Cardiac septum (tissue), 1 donor: ENCODE measurements at places on chromosomes 1 and 21. TPM values are rescaled to one million over a fixed set of nuclear protein-coding genes. Genes with fewer than 3 reads are reported as not detected.

Gene UBQLN4
- total RNA-seq: 26.3 TPM

Gene C1orf87
- total RNA-seq: not detected

DNA sequence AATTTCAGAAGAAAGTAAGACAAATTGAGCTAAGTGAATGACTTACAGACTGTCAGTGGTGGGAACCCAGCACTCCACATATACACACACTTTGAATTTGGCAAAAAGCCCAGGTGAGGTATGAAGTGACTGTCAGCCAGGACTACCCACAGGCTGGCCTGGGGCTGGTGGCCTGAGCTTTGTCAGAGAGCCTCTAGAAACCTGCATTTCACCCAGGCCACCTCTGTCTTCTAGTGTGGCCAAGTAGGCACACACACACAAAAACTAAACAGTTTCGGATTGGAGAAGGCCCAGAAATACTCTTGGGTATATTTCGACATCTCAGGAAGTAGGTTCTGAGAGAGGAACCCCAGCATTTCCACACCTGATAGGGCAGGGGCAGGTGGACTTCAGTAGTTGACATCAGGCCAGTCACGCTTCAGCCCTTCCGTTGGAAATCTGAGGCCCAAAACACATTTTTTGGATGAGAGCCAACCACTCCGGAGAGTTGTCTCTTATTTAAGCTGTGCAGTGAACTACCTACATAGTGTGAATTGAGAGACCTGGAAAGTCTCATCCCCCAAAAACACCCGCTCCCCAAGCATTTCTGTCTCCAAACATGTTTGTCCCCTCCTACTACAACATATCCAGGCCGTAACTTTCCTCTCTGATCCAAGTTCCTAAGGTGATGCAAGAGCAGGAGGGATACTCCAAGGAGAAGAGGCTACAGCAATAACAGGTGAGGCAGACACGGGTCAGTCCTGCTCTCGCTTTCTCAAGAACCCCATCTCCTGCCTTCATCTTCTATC lies 167.2 kb upstream of the PROX1 start:
- DNase-seq: no peak

- DNase-seq: no peak
Measured at GRCh38 chr1:168755800-168756418, 26.9 kb upstream of the DPT start.

DNA sequence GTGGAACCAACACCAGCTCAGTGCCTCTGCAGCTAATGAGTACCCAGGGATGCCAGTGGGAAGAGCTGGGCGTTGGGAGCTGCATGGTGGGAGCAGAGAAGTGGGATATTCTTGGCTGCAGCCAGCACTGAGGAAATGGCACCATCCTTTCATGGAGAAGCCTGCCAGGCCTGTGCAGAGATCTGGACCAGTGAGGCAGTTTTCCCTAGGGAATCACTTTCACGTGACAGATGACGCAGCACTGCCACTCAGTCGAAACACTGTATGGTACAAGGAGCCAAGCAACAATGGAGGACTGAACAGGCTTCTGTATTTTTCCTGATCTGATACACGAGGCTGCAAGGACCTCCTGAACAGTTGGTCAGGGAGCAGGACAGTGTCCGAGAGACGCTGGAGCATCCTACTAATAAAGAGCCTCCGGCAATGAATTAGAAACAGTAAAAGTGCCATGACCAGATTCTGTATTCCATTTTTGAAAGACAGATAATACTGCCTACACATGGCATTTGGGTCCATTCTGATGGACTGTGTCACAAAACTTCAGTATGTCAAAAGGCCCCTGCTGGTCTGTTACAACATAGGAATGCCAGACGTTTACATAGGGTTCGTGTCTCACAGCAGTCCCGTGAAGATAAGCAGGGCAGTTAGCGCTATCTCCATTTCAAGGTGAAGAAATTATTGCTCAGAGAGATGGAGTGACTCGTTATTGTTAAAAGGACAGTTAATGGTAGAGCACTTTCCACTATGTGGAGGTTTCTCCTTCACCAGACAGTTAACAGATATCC lies 44.0 kb upstream of the LMO4 start:
- no peak for DNase-seq

GRCh38 chr21:29164323-29164942 lies 34.0 kb downstream of the MAP3K7CL start:
- DNase-seq: no peak

- DNase-seq: peak; percentile 92
Measured at GRCh38 chr1:31593770-31594632, 17.7 kb downstream of the TINAGL1 start.

Gene TFF1
- total RNA-seq: not detected

DNA sequence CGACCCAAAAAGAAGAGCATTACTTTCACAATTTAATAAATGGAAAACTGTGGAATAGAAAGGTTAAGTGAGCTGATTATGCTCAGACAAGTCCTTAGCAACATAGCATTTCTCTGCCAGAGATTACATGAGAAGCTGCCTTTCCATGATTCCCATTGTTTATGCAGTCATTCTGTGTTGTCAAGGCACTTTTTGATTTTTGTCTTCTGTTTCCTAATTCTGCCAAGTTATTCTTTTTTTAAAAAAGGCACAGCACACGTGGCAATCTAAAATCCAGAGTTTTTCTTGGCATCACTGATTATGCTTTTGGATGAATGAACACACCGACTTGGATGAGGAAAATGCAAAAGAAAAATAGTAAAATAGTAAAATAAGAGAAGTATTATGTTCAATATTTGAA lies 185.0 kb downstream of the RGS7 start:
- no peak for DNase-seq

Gene ST3GAL3
- total RNA-seq: 30.1 TPM

DNA sequence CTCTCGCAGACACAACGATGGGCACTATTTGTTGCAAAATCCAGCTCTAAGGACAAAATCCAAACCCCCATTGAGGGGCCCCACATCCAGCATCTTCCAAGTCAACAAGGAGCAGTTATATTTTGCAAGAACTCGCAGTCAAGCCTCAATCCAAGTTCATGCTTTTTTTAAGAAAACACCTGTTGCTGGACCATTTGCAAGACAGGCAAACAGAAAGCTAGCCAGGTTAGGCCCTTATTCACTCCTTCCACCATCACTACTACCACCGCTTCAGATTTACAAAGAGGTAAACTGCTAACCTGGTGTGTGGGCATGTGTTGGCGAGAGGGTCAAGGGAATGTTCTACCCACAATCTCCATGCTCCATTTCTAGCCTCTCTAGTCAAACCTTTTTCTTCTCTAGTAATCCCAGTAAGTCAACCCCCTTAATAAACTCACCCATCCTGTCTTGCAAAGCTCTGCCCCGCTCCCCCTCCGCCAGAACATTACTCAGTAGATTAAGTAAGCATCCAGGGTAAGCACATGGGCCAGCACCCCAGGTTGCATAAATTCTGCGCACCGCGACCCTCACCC lies 703 bp downstream of the ERI3 start:
- DNase-seq: no peak

GRCh38 chr1:237211540-237211939 lies 169.6 kb downstream of the RYR2 start:
- DNase-seq: no peak

Gene HSD3B2
- total RNA-seq: not detected
